ENCODE measurements at places on chromosomes 1 and 21.

DNA sequence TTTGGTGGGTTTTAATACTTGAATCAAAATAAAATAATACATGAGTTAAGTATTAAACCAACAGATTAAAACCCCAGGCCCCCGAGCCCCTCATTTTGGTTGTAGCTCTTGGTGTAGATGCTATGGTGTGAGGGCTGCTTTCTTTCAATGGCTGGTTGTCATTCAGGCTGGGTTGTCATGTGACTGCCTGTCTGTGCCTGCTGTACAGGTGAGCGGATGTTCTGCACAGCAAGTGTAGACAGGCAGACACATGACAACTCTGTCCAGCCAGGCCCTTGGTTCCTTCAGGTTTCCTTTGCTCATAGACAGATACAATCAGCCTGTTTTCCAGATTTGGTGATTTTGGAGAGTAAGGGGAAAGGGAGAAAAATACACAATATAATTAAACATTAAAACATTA, 281.9 kb upstream of the C1orf105 start:
- no peak for DNase-seq

DNA sequence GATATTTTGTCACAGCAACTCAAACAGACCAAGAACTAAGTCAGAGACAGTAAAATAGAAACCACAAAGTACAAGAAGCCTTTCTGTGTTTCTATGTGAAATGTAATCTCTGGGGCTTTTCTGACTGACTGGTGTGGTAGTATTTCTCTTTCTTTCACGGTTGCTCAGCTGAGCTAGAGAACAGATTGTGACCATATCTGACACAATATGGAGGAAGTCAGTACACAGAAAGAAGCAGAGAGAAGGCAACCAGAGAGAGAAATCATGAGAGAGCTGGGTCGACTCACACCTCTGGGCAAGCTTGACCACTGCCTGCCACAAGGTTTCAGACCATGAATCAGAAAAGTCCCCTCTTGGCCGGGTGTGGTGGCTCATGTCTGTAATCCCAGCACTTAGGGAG, 208.9 kb upstream of the GREM2 start:
- DNase-seq: no peak

DNA sequence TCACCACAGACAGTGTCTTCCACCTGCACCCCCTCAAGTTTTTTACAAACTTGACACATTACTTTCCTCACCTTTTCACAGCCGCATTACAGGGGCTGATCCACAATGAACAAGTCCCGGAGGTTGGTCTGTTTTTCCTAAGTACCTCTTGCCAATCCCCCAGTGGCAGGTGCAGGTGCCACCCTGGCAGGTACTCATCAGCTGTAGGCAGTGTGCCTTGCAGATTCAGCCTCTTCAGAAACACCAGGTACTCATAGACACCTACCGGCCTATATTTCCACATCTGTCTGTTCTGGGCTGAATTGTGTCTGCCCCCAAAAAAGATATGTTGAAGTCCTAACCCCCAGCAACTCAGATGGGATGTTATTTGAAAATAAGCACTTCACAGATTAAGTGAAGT, 81.4 kb upstream of the CNIH3 start:
- no peak for DNase-seq

DNA sequence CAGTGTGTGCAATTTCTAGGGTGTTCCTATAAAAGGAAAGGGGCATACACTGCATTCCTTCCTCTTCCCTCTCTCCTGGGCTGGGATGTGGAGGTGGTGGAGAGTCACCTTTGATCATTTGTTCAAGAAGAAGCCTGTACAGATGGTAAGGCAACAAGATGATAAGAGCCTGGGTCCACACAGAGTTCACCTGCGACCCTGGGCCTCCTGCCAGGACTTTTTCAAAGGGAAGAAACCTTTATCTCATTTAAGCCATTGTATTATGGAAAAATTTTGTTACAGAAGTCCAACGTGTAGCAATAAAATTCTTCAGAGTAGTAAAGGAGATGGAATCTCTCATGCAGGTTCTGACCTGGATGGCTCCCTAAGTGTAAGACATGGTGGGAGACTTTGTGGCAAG, 189.1 kb downstream of the MIS18A start:
- DNase-seq: no peak

GRCh38 chr1:74522148-74522547, 9.7 kb upstream of the LRRC53 start:
- DNase-seq: no peak
